IMR-90 (cell line): ENCODE measurements at places on chromosomes 3 and 15. TPM values are rescaled to one million over a fixed set of nuclear protein-coding genes. Genes with fewer than 3 reads are reported as not detected.
A peak's percentile ranks its signal among the peaks of the same experiment; 100 is the strongest.

- H3K4me3 ChIP-seq, result no peak overlapping the region
- H3K27me3 ChIP-seq, result no peaks in the 10 kb centered on the region
- peaks cover 12% of the 10 kb centered on the region for H3K36me3 ChIP-seq
- peak; percentile 91 for DNase-seq
Measured at GRCh38 chr15:90553248-90553745, 23.6 kb downstream of the CRTC3 start.

SEMA3B gene
- total RNA-seq, result 3.9 and 4.3 TPM in 2 replicates

DNA sequence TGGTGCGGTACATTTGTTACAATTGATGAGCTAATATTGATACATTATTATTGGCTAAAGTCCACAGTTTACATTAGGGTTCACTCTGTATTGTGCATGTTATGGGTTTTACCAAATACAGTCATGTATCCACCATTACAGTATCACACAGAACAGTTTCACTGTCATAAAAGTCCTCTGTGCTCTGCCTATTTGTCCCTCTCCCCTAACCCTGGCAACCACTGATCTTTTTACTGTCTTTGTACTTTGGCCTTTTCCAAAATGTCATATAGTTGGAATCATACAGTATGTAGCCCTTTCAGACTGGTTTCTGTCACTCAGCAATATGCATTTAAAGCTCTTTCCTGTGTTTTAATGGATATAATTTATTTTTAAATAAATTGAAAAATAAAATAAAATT lies 83.1 kb upstream of the SLC4A7 start:
- H3K27ac ChIP-seq, result no peak overlapping the region
- no peaks in the 10 kb centered on the region for H3K27me3 ChIP-seq
- no peak for DNase-seq
- H3K4me1 ChIP-seq, result 0 out of 2 replicates have a peak, but pooled peaks cover 4% of the 10 kb centered on the region
- H3K36me3 ChIP-seq, result no peaks in the 10 kb centered on the region

AADACL2 gene
- total RNA-seq, result not detected in 2 replicates

- DNase-seq, result no peak
- H3K4me3 ChIP-seq, result no peak overlapping the region
- no peaks in the 10 kb centered on the region for H3K27me3 ChIP-seq
- no peak overlapping the region for H3K27ac ChIP-seq
- H3K36me3 ChIP-seq, result no peaks in the 10 kb centered on the region
Measured at GRCh38 chr3:116341899-116342298, 103.4 kb downstream of the LSAMP start.

SOX14 gene
- total RNA-seq, result not detected in 2 replicates

C3orf18 gene
- total RNA-seq, result 6.8 and 6.9 TPM in 2 replicates

HYKK gene
- total RNA-seq, result 3.9 and 5.6 TPM in 2 replicates

DNA sequence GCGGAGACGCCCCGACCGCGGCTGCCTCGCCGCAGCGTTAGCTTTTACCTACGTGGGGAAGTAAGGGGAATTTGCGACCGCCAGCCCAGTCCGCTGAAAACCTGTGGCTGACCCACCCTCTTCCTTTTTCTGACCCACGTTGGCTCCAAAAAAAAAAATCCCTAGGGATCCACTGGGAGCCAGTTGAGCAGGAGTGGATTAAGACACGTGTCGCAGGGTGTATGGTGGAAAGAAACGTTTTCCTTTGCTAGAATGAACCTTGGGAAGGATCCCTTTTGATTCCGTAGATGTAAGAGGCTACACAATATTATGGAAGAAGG lies 575 bp upstream of the PCYT1A start:
- DNase-seq, result peak; percentile 19
- peaks cover 5% of the 10 kb centered on the region for H3K4me1 ChIP-seq
- H3K27ac ChIP-seq, result peak overlapping the region; percentile 85
- H3K4me3 ChIP-seq, result peak overlapping the region; percentile 92
- H3K27me3 ChIP-seq, result no peaks in the 10 kb centered on the region

SNX22 gene
- total RNA-seq, result under 0.01 and 0.18 TPM in 2 replicates

DNA sequence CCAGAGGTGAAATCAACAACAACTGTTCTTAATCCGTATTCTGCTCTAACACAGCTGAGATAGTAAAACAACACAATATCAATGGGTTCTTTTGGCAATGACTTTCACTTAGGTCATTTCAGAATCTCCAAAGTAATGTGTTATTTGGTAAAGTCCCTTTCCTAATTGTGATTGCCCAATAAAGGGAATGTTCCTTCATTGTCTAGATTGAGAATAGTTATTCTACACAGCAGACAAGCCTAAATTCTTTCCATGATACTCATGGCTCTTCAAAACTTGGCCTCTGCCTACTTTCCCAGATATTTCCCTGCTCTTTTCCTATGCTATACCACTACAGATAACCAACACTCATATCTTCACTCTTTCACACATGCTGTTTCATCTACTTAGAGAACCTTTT lies 219.8 kb downstream of the FMN1 start:
- no peaks in the 10 kb centered on the region for H3K27me3 ChIP-seq
- peak; percentile 63 for DNase-seq
- no peak overlapping the region for H3K4me3 ChIP-seq
- H3K27ac ChIP-seq, result peak overlapping the region; percentile 23; the same call in 1 of the 2 replicates
- peaks cover 24% of the 10 kb centered on the region for H3K4me1 ChIP-seq
- H3K36me3 ChIP-seq, result peaks cover 1% of the 10 kb centered on the region; the same call in 1 of the 2 replicates

ADIPOQ gene
- not detected in 2 replicates for total RNA-seq

DNA sequence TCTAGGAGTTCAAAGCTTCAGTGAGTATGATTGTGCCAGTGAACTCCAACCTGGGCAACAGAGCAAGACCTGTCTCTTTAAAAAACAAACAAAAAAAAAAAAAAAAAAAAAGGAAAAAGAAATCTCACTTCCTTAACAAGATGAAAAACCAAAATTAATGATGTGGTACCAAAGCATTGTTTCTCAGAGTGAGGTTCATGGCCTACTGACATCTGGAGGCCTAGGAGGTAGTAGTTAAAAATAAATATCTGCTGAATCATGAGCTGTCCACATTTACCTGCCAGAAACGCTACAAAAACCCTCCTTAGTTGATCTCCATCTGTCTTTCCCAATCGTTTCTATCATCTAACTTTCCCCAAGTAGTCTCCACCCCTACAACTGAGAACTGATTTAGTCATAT lies 51.2 kb downstream of the EPHA6 start:
- H3K4me3 ChIP-seq, result no peak overlapping the region
- H3K27ac ChIP-seq, result no peak overlapping the region
- H3K36me3 ChIP-seq, result no peaks in the 10 kb centered on the region

GOLGA8R gene
- total RNA-seq, result 0.72 and 1.1 TPM in 2 replicates

- peaks cover 2% of the 10 kb centered on the region; the same call in 1 of the 2 replicates for H3K27me3 ChIP-seq
- peak; percentile 9 for DNase-seq
- H3K4me1 ChIP-seq, result no peaks in the 10 kb centered on the region
- H3K36me3 ChIP-seq, result no peaks in the 10 kb centered on the region
- no peak overlapping the region for H3K27ac ChIP-seq
Measured at GRCh38 chr15:48040166-48040817, 80.5 kb upstream of the SLC24A5 start.

- no peak overlapping the region for H3K27ac ChIP-seq
- no peaks in the 10 kb centered on the region for H3K27me3 ChIP-seq
- H3K4me1 ChIP-seq, result peaks cover 9% of the 10 kb centered on the region
- no peak overlapping the region for H3K4me3 ChIP-seq
Measured at GRCh38 chr3:63875510-63875909, 11.8 kb downstream of the ATXN7 start.

VIPR1 gene
- not detected in 2 replicates for total RNA-seq

DNA sequence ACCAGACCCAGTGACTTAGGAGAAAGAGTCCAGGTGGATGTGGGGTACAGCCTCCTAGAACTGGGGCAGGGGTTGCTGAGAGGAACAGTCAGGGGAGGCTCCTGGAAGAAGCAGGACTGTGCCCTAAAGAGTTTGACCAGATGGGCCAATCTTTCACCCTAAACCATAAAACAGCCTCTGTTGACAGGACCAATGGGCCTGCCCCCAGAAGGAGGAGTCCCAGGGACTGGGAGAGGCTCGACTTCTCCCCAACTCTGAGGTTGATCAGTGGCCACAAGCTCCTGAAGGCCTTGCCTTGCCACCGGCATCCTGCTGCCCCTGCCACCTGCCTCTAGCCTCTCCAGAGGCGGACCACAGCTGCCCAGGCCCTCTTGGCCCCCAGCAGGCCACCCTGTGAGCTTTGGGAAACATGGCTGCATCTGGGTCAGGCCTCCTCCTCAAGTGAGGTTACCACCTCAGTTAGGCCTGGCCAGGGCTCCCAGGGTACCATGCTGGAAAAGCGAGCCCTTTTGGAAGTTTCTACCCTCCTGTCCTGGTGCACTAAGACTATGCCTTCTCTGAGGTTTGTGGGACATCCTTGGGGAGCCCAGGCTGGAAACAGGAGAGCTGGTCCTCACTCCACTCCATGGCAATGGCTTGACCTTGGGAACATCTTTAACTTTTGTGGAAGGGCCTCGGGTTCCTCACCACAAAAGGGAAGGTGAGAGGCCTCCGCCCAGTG lies 2.8 kb downstream of the VIPR1 start:
- DNase-seq, result no peak
- H3K27me3 ChIP-seq, result peaks cover 58% of the 10 kb centered on the region
- no peak overlapping the region for H3K27ac ChIP-seq

DNAH1 gene
- total RNA-seq, result 1.7 and 2.0 TPM in 2 replicates

GRCh38 chr3:61702453-61702852 lies 141.1 kb downstream of the PTPRG start:
- no peaks in the 10 kb centered on the region for H3K36me3 ChIP-seq
- no peak overlapping the region for H3K4me3 ChIP-seq
- H3K27ac ChIP-seq, result no peak overlapping the region
- no peaks in the 10 kb centered on the region for H3K27me3 ChIP-seq
- H3K4me1 ChIP-seq, result no peaks in the 10 kb centered on the region
- DNase-seq, result no peak

GRCh38 chr3:175149675-175150074 lies 290.5 kb downstream of the NAALADL2 start:
- H3K27ac ChIP-seq, result no peak overlapping the region
- DNase-seq, result peak; percentile 5
- no peak overlapping the region for H3K4me3 ChIP-seq

- DNase-seq, result no peak
- H3K4me1 ChIP-seq, result no peaks in the 10 kb centered on the region
- no peaks in the 10 kb centered on the region for H3K36me3 ChIP-seq
Measured at GRCh38 chr15:100206643-100207042, 135.1 kb downstream of the ADAMTS17 start.

GRCh38 chr3:12946649-12947316 lies 105.4 kb upstream of the RPL32 start:
- no peak overlapping the region for H3K4me3 ChIP-seq
- H3K27me3 ChIP-seq, result no peaks in the 10 kb centered on the region
- peaks cover 21% of the 10 kb centered on the region for H3K4me1 ChIP-seq
- no peak overlapping the region for H3K27ac ChIP-seq
- no peak for DNase-seq

LCMT2 gene
- 9.7 and 12.2 TPM in 2 replicates for total RNA-seq

DNA sequence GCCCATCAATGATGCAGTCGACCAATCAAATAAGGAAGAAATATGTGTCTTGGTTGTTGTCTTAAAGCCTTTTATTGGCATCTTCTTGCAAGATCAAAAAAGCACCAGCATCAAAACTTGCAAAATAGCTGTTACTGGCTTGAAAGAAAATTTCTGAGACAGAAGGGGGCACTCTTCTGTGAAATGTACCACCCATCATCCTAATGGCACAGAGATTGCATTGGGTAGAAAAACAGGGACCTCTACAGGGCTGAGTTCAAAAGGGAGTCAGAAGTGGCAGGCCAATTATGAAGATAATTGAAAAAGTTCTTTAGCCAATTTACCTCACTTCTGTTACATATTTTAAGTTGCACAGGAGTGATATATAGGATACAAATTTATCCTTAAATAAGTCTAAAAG lies 122.3 kb upstream of the GPR149 start:
- H3K4me1 ChIP-seq, result no peaks in the 10 kb centered on the region
- H3K36me3 ChIP-seq, result no peaks in the 10 kb centered on the region
- no peak overlapping the region for H3K27ac ChIP-seq
- no peak overlapping the region for H3K4me3 ChIP-seq
- DNase-seq, result no peak
- no peaks in the 10 kb centered on the region for H3K27me3 ChIP-seq

RLBP1 gene
- total RNA-seq, result not detected in 2 replicates

GRCh38 chr3:32841867-32842470 lies 24.2 kb downstream of the TRIM71 start:
- no peak overlapping the region for H3K27ac ChIP-seq
- H3K27me3 ChIP-seq, result peaks cover 17% of the 10 kb centered on the region
- no peak overlapping the region for H3K4me3 ChIP-seq
- H3K36me3 ChIP-seq, result no peaks in the 10 kb centered on the region

GRCh38 chr15:95883064-95883463 lies 447.4 kb upstream of the NR2F2 start:
- DNase-seq, result no peak
- H3K27me3 ChIP-seq, result no peaks in the 10 kb centered on the region
- peaks cover 7% of the 10 kb centered on the region for H3K4me1 ChIP-seq
- no peak overlapping the region for H3K4me3 ChIP-seq
- H3K36me3 ChIP-seq, result no peaks in the 10 kb centered on the region
- H3K27ac ChIP-seq, result no peak overlapping the region

RHCG gene
- not detected in 2 replicates for total RNA-seq

EDEM1 gene
- 20.8 and 23.5 TPM in 2 replicates for total RNA-seq

DNA sequence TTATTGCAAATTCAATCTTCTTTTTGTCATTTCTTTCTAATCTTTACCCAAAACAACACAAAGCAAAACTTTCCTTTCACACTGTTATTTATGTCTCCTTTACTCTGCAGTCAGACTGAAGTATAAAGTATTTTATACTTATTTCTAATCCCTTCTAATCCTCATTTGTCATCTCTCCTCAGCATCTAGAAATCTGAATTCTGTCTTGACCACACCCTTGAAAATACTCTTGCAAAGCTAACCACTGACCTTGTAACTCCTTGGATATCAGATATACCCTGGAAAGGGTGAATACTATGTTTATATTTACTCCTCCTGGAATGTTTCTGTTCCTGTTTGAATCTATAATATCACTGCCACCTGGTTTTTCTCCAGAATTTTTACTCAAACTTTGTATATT lies 481.1 kb downstream of the ZNF385D start:
- no peaks in the 10 kb centered on the region for H3K4me1 ChIP-seq
- no peaks in the 10 kb centered on the region for H3K27me3 ChIP-seq
- no peak overlapping the region for H3K4me3 ChIP-seq
- no peak for DNase-seq

CORO2B gene
- 9.3 and 9.7 TPM in 2 replicates for total RNA-seq

SLC38A3 gene
- 0.36 TPM in 1 of 2 replicates, not detected in the other for total RNA-seq

DNA sequence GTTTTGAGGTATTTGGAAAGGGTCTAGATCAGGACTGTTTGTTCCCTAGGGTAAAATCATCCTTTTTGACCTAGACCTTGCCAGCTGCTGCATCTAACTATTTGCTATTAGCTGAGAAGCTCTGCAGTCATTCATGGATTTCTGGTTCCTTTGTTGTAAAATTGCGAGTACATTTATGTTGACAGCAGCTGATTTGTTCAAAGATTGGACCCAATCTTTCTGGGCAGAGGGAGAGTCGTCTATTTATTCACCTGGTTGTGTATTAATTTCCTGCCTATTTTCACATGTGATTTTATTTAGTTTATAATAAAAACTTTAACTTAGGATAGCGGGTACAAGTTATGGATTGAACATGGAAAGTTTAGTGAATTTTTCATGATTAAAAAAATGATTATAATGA lies 236.3 kb downstream of the CNTN4 start:
- no peaks in the 10 kb centered on the region for H3K27me3 ChIP-seq
- H3K27ac ChIP-seq, result no peak overlapping the region
- H3K4me3 ChIP-seq, result no peak overlapping the region
- DNase-seq, result no peak

GOLGA6D gene
- total RNA-seq, result not detected in 2 replicates

- no peak for DNase-seq
- H3K27me3 ChIP-seq, result no peaks in the 10 kb centered on the region
- H3K4me3 ChIP-seq, result no peak overlapping the region
- H3K4me1 ChIP-seq, result peaks cover 2% of the 10 kb centered on the region; the same call in 1 of the 2 replicates
Measured at GRCh38 chr15:39397883-39398282, 183.0 kb upstream of the THBS1 start.

- DNase-seq, result no peak
- no peak overlapping the region for H3K4me3 ChIP-seq
- H3K27ac ChIP-seq, result no peak overlapping the region
- H3K27me3 ChIP-seq, result peaks cover 48% of the 10 kb centered on the region
Measured at GRCh38 chr3:13274125-13274524, 146.0 kb downstream of the NUP210 start.
